Activated CD8-positive, alpha-beta memory T cell treated with anti-CD3 and anti-CD28 coated beads for 4 hours (primary cell): ENCODE measurements at places on chromosomes 6 and 20.

DNA sequence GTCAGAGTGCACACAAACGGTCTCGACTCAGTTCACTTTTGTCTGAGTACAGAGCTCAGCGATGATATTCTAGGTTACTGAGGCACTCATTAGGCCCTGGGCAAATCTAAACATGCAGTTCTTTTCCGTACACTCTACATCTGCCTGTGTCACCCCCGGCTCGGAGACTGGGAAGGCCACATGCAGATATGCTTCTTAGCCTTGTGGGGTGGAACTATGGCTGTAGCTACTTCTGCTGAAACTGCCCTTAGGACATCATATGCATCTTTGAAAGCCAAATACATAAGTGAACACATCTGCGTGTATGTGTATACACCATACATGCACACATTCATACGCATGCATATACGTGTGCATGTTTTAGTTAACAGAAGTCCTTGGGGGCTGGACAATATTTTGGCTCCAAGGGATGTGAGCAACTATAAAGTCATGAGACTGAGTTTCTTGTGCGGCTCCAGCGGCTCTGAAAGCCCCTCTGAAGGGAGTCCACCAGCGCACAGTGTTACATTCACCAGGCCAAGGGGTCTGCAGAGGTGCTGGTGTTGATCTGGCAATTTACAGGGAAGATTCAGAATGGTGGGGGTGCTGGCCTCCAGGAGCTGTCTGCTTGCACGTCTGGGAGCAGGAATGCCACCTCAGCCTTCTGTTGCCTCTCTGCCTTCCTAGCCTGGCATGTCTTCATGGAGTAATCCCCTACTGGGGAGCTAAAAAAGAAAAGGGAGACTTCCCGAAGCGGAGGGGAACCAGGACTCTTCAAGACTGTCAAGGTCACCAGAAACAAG lies 31.6 kb downstream of the PSMG4 start:
- no peak for DNase-seq

DNA sequence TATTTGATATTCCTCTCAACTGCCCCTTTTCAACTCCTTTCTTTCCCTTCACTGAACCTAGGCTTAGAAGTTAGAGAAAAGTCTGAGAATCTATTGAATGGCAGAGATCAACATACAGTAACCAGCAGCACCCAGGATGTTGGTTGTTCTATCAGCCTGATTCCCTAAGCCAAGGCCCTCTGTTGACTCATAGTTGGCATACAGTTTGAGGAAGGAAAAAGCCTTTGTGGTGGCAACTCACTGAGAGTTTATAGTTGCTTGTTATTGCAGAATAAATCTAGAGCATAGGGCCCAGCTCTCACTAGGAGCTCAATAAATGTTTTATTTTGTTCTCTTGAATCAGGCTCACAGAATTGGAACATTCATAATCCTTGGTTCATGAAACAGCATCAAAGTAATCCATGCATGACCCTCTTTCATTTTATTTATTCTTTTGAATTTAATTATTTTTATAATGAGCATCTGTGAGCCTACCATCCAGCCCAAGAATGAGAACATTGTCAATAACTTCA lies 119.1 kb upstream of the ADGRF1 start:
- DNase-seq: no peak

GRCh38 chr6:97697456-97697855 lies 414.4 kb upstream of the MMS22L start:
- DNase-seq: no peak

GRCh38 chr6:70231311-70231710 lies 71.6 kb downstream of the COL9A1 start:
- DNase-seq: no peak

DNA sequence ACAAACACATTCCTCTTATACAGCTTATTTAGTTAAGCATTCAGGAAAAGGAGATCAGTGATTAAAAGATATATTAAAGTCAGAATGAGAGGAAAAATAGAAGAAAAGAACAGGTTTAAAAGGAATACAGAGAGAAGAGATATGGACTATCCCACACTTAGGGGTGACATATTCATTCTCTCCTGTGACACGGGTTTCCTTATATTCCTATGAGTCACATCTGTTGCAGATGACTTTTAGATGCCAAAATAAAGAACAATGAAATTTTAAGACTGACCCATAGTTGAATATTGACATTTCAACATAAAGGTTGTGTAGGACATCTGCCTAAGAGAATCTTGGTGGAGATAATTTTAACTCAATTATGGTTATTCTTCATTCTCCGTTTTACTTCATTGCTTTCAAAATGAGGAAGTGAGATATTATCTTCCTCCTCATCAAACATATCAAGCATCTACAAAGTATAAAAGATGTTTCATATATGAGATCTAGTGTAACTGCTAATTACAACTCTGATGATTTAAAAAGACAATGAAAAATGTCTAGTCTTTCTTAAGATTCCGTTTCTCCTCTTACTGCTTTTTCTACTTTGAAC lies 1336.7 kb upstream of the CITED2 start:
- no peak for DNase-seq

- DNase-seq: no peak
Observed at GRCh38 chr20:32957459-32957858, 46.8 kb downstream of the SUN5 start.

DNA sequence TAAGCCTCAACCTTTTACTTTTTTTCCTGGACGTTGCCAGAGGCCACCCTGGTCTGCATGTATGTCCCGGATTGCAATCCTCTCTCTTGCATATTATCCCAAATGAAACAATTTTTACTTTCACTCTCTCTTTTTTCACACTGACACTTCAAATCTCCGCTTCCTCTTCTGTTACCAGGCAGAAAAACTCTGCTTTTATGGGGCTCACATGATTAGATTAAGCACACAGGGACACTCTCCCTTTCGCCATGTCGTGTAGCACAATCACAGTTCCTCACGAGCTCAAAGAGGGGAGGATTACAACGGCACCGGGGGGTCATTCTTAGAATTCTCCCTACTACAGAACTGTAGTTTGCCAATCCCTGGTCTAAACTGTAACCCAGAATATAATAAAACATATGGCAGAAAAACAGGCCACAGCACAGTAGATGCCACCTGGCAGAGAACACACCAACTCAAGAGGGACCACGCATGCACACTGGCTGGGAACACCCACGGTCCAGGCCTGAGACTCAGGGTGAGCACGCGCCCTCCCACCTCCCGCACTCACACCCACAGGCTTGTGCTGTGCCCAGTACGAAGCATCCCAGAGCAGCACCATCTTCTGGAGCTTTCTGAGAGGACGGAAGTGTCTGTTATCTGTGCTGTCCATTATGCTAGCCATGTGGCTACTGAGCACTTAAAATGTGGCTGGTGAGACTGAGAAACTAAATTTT lies 288.7 kb downstream of the KIF16B start:
- no peak for DNase-seq

- DNase-seq: no peak
Observed at GRCh38 chr6:68738039-68738438, 103.0 kb downstream of the ADGRB3 start.

GRCh38 chr6:2441601-2442475 lies 196.4 kb upstream of the GMDS start:
- no peak for DNase-seq

DNA sequence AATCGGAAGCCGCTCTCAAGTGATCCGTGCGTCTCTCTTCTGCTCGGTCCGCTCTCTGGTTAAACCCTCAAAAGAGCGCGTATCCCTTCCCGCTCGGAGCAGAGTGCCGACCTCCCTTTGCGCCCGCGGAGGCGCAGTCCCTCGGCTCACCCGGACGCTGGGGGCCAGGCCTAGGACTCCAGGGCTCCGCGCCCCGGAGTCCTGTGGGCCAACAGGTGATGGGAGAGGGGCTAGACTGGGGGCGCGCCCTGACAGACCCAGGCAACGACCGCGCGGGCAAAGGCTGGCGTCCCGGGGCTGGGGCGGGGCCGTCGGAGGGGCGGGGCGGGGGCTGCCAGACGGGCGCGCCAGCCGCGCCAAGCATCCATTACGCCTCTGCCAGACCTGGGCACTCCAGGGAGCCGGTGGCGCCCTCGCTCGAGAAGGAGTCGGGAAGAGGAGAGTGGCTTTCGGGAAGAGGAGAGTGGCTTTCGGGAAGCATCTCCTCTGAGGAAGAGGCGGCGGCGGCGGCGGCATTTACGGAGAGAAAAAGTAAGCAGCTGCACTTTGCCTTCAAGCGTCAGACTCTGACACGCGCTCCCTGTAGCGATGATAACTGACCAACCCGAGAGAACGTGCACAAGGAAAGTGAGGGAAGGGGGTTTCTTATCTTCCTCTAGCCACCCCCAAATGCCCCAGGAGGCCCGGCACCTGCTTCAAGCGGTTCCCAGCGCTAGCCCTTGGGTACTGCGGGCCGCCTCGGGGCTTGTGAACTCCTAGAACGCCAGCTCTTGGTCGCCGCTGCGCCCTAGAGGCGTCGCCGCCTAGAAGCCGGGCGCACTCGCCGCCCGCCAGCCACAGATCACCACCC lies 2.6 kb downstream of the EPHA7 start:
- DNase-seq: no peak

GRCh38 chr6:6910734-6911295 lies 196.9 kb upstream of the RREB1 start:
- DNase-seq: no peak

- no peak for DNase-seq
Observed at GRCh38 chr20:8361006-8361652, 229.1 kb downstream of the PLCB1 start.

DNA sequence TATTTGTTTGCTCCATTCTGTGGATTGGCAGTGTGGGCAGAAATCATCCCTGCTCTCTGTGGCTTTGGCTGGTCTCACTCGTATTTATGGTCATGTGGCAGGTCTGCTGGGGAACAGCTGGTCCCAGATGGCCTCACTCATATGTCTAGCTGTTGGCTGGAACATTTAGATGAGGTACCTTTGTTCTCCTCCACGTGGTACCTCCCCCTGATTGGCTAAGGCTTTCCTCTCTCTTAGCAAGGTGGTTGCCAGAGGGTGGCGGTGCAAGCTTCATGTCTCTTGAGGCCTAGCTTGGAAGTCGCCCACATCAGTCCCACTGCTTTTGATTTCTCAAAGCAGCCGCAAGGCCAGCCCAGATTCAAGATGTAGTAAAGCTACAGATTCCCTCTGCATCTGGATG lies 348.5 kb upstream of the BTBD3 start:
- DNase-seq: no peak

DNA sequence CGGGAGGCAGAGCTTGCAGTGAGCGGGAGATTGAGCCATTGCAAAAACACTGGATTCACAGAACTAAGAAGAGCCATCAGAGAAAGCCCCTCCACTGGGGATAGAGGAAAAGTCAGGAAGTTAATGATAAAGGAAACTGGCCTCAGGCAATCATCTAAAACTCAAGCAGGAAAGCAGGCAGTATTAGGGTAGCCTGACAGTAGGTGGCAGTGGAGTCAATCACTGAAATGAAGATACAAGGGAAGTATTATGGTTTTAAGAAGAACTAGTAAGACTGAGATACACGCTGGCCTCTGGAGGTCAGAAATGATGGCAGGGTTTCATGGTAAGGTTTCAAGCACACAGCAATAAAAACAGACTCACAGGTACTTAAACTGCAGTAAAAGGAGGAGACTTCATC lies 578.3 kb downstream of the HACE1 start:
- DNase-seq: no peak

GRCh38 chr20:43938017-43938655 lies 23.5 kb downstream of the TOX2 start:
- no peak for DNase-seq

DNA sequence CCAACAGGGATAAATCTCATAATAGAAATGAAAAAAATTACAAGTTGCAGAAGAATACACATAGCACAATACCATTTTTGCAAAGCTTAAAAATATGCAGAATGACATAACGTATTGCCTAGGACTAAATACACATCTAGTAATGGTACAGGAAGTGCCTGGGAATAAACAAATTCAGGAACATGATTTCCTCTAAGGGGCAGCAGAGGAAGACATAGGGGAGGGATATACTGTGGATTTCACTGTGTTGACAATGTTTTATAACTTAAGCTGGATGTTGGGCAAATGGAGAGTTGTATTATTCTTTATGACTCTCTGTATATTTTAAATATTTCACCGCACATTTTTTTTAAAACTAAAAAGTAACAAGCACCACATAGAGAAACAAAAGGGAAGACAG lies 5.6 kb upstream of the GLO1 start:
- DNase-seq: no peak

- no peak for DNase-seq
Observed at GRCh38 chr20:1660246-1660645, 2.7 kb upstream of the SIRPG start.

DNA sequence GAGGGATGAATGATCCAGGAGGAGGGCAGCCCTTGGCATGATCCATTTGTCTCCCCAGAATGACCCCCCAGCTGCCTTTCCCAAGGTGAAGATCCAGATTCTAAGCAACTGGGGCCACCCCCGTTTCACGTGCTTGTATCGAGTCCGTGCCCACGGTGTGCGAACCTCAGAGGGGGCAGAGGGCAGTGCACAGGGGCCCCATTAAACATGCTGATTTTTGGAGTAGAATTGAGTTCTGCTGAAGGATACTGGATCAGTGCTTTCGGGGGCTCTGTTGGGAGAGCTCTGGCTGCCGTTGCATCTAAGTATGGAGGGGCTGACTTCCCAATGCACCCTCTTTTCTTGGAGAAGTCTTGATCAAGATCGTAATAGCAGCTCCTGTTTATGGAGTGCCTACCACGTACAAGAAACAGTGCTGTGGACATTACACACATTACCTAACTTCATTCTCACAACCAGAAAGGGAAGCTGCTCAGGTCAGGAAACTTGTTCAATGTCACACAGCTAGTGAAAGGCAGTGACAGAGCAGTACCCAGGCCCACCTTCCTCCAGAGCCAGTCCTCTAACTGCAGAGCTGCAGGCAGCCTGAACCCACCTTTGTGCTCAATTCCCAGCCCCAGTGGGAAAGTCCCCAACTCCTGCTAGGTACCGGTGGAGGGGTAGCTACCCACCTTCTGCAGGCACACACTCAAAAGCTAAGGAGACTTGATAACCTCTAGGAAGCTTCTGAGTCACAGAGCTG lies 5.4 kb downstream of the SPAG4 start:
- no peak for DNase-seq

DNA sequence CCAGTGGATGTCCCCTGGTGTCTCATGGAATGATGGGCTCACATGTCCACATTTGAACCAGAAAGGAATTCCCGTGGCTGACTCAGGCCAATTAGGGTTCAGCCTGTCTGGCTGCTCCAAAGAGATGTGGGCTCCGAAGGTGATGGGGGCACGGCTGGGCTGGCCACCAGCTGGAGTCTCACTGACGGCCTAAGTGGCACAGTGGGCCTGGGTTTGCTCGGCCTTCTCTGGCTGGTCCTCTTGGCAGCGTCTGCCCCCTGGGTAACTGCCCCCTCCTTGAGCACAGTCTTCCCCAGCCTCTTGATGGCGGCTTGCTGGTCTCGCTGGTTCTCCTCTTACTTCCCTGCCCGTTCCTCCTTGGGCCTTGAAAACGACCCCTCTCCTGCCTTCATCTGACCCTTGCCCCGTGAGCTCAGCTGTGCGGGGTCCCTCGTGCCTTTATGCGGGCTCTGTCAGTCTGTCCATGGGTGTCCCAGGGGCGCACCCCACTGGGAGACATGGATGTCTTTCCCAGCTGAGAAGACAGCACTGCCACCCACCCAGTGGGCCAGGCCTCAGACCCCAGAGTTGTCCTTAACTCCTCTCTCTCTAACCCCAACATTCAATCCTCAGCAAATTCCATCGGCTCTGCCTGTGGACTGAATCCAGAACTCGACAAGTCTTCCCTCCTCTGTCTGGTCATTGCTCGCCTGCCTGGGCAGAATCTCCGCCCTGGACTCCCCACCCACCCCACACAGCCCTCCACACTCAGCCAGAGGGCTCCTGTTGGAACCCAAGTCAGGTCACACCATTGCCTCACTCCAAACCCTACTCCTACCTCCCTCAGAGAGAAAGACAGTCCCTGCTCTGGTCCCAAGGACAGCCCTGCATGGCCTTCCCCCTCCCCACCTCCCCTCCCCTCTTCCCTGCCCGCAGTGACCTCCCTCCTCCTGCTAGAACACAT lies 78.7 kb downstream of the CEBPB start:
- no peak for DNase-seq
